ENCODE measurements at places on chromosomes 13 and 19. TPM values are rescaled to one million over a fixed set of nuclear protein-coding genes. Genes with fewer than 3 reads are reported as not detected.

GRCh38 chr19:17721821-17722220 lies 2.5 kb downstream of the MAP1S start:
- H3K27me3 ChIP-seq, result no peaks in the 10 kb centered on the region
- peaks cover 11% of the 10 kb centered on the region for H3K36me3 ChIP-seq
- no peak overlapping the region for H3K4me3 ChIP-seq
- H3K27ac ChIP-seq, result no peak overlapping the region
- H3K4me1 ChIP-seq, result peaks cover 39% of the 10 kb centered on the region
- DNase-seq, result no peak

DNA sequence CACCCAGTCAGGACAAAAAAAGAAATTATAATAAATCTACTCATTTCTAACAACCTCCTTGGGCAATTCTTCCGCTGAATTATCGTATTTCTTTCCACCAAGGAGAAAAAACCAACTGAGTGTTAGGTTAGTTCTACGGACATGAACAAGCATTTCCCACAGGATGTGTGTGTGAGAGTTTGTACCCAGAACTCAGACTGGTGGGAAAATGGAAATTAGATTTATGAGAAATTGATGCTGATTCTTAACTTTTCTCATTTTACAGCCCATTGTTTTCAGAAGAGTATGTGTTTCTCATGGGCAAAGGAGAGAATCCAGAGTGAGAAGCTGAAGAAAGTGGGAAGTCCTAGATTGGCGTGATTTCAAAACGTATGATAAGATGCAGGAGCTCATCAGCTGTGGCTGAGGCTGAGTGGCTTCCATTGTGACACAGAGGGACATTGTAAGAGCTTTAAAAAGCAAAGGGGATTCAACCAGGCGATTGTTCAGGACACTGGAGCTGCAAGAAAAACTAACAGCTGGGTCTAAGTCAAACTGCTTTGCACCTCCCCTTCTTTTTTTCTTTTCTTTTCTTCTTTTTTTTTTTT lies 184.7 kb upstream of the ARGLU1 start:
- H3K36me3 ChIP-seq, result no peaks in the 10 kb centered on the region
- H3K27ac ChIP-seq, result no peak overlapping the region
- no peaks in the 10 kb centered on the region for H3K27me3 ChIP-seq

- H3K36me3 ChIP-seq, result no peaks in the 10 kb centered on the region
- H3K4me3 ChIP-seq, result no peak overlapping the region
- no peak overlapping the region for H3K27ac ChIP-seq
- H3K4me1 ChIP-seq, result peaks cover 14% of the 10 kb centered on the region
- no peaks in the 10 kb centered on the region for H3K27me3 ChIP-seq
- no peak for DNase-seq
These were observed 63.7 kb upstream of the WDFY2 start for GRCh38 chr13:51520524-51520923.

DNA sequence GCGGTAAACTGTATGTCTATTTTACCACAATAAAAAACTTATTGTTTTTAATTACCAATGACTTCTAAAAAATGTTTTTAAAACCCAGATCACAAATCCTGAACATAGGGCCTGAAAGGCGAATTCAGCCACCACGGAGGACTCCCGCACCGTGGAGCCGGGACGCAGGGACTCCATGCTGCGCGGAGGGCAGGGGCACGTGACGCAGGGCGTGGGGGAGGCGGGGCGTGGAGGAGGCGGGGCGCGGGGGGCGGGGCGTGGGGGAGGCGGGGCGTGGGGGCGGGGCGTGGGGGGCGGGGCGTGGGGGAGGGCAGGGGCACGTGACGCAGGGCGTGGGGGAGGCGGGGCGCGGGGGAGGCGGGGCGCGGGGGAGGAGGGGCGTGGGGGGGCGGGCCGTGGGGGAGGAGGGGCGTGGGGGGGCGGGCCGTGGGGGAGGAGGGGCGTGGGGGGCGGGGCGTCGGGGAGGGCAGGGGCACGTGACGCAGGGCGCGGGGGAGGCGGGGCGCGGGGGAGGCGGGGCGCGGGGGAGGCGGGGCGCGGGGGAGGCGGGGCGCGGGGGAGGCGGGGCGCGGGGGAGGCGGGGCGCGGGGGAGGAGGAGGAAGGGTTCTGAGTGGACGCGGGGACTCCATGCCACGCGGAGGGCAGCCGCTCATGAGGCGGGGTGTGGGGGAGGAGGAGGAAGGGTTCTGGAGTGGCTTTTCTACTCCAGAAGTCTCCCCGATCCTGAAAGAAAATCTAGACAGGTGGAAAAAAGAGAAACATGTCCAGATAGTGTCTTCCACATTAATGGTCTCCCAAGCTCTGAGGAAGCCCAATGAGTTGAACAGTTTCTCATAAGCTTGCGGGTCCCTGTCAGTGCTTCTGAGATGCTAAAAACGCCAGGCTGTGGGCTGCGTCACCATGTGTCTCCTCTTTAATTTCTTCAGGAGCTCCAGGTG lies 4.4 kb upstream of the PROZ start:
- peak overlapping the region; percentile 71 for H3K27ac ChIP-seq
- peak overlapping the region; percentile 81 for H3K4me3 ChIP-seq
- H3K27me3 ChIP-seq, result peaks cover 2% of the 10 kb centered on the region
- DNase-seq, result peak; percentile 65

SIGLEC8 gene
- not detected for total RNA-seq

Data from T-cell (primary cell).